Heart right ventricle (tissue), 16 donors: ENCODE measurements at places on chromosomes 2 and 18.

- no peaks in the 10 kb centered on the region for H3K4me1 ChIP-seq
- no peak overlapping the region for H3K27ac ChIP-seq
- no peak overlapping the region for H3K4me3 ChIP-seq
- H3K27me3 ChIP-seq: no peaks in the 10 kb centered on the region
- H3K36me3 ChIP-seq: no peaks in the 10 kb centered on the region
Observed at GRCh38 chr2:149715005-149715592, 127.5 kb upstream of the MMADHC start.

DNA sequence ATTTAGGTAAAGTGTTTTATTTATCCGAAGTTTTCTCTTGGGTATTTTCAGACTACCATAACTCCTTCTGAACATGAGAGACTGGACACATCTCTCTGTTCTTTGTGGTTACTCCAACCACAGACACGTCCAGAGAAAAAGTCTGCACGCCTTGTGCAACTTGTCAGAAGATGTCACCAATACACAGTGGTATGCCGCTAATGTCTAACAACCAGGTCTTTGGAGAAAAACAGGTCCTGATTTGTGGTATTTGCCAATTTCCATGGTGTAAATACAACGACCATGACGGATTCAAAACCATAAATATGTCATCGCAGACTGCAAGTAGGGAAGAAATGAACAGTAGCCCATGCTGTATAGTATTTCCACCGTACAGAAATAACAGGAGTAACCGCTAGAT, 620.6 kb upstream of the ID2 start:
- no peaks in the 10 kb centered on the region for H3K27me3 ChIP-seq
- DNase-seq: no peak
- H3K27ac ChIP-seq: no peak overlapping the region
- no peaks in the 10 kb centered on the region for H3K4me1 ChIP-seq

DNA sequence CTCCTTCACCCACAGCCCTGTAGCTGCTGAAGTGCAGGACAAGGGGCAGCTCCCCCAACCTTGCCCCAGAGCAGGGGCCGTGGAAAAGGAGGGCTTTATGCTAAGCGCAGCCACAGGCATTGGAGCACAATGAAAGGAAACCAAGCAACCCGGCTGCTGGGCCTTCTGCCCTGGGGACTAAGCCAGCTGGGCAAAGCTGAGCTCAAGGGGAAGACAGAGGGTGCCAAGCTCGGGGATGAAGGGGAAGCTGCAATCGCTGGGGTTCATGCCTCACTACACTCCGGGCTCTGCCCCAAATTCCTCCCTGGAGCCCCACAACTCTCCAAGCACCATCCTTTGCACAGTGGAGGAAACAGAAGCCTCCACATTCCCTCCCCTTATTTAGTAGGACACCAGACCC, 12.4 kb downstream of the SFXN5 start:
- no peak overlapping the region for H3K4me3 ChIP-seq
- H3K27ac ChIP-seq: no peak overlapping the region
- H3K27me3 ChIP-seq: no peaks in the 10 kb centered on the region
- no peaks in the 10 kb centered on the region for H3K4me1 ChIP-seq
- DNase-seq: no peak
- H3K36me3 ChIP-seq: no peaks in the 10 kb centered on the region

- DNase-seq: no peak
- H3K4me3 ChIP-seq: peak overlapping the region; percentile 78
- peak overlapping the region; percentile 85 for H3K27ac ChIP-seq
- H3K27me3 ChIP-seq: no peaks in the 10 kb centered on the region
- peaks cover 15% of the 10 kb centered on the region for H3K4me1 ChIP-seq
Observed at GRCh38 chr2:55268288-55268906, 634 bp downstream of the MTIF2 start.

- DNase-seq: no peak
- H3K4me1 ChIP-seq: no peaks in the 10 kb centered on the region
Observed at GRCh38 chr2:199509403-199509802, 51.7 kb upstream of the SATB2 start.

DNA sequence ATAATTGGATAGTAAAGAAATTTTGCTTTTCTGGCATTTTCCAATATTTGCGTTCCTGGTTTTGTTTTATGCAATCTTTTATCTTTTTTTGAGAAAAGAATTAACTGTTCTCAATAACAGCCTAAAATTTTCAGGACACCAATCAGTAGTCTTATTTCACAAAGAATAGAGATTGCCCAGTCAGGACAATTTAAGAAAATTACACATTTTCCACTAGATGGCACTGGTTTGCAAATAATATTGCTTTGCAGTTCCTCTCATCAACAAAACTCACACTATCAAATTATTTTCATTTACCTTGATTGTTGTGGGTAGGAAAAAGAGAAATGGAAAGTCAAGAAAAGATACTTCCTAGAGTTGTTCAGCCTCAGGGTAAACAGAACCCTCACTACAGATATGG, 2.4 kb upstream of the RBM45 start:
- no peaks in the 10 kb centered on the region for H3K27me3 ChIP-seq
- DNase-seq: no peak
- H3K27ac ChIP-seq: no peak overlapping the region
- peaks cover 17% of the 10 kb centered on the region for H3K4me1 ChIP-seq
- H3K4me3 ChIP-seq: no peak overlapping the region

GRCh38 chr2:71291398-71291797, 40.2 kb upstream of the ZNF638 start:
- H3K27ac ChIP-seq: no peak overlapping the region
- no peaks in the 10 kb centered on the region for H3K27me3 ChIP-seq
- no peaks in the 10 kb centered on the region for H3K36me3 ChIP-seq
- no peak for DNase-seq

DNA sequence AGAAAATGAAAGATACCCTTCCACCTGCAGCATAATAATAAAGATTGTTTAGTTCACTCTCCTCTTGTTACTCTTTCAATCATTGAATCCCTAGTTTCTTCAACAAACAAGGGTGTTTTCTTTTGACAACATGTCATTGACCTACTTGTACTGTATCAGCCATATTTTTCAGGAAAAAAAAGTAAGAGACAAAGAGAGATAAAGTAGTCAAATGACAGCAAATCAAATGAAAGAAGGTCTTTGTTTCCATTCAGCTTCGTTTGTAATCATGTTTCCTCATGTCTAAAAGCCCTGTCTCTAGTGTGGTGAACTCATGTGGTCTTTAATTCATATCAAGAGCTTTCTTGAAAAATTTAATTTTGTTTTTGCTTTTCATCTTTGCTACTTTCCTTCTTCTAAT, 557.8 kb upstream of the LRATD1 start:
- no peak overlapping the region for H3K4me3 ChIP-seq
- no peaks in the 10 kb centered on the region for H3K36me3 ChIP-seq
- H3K4me1 ChIP-seq: no peaks in the 10 kb centered on the region
- no peaks in the 10 kb centered on the region for H3K27me3 ChIP-seq

DNA sequence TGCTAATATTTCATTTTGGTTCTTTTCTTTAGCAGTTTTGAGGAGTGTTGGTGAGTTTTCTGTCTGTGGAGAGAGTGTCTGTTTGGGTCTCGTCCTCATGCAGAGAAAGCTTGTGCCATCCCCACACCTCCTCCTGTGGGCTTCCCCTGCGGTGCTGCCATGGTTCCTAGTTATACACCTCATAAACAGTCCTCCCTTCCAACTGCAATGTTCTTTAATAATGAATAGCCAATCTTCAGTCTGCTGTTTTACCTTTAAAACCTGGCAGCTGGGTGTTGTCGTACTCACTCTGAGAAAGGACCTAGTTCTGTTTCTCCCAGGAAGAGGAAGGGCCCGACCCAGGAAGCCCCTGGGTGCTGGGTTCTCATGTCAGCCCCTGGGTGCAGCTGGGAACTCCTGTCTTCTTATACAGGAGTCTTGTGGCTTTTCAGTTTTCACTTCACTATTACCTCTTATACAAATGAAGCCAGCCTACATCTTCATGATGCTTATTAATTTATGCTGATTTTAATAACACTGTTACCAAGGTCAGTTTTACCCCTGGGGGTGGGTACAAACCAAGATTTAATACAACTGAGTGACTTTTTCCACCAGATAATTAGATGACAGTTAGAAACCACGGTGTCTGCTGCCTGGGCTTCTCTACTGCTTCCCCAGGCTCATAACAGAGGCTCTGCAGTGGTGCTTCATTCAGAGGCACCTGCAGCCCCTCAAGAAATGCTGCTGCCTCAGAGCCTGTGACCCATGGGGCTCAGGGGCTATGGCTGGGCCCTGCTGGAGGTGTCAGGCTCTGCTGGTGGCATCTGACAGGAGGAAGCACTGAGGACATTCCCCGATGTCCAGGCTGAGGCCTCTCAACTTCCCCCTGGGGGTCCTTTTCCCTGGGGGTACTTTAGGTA, 59.1 kb downstream of the COA5 start:
- H3K36me3 ChIP-seq: peaks cover 47% of the 10 kb centered on the region
- no peak overlapping the region for H3K4me3 ChIP-seq
- no peak for DNase-seq
